ENCODE measurements at places on chromosomes 13 and 19.

GRCh38 chr13:43122791-43123190 is 99.4 kb downstream of the DNAJC15 start:
- no peak for DNase-seq

- DNase-seq = no peak
Observed at GRCh38 chr19:51811344-51811743, 16.4 kb downstream of the FPR3 start.

GRCh38 chr13:21661097-21661909 is 9.6 kb upstream of the FGF9 start:
- no peak for DNase-seq

DNA sequence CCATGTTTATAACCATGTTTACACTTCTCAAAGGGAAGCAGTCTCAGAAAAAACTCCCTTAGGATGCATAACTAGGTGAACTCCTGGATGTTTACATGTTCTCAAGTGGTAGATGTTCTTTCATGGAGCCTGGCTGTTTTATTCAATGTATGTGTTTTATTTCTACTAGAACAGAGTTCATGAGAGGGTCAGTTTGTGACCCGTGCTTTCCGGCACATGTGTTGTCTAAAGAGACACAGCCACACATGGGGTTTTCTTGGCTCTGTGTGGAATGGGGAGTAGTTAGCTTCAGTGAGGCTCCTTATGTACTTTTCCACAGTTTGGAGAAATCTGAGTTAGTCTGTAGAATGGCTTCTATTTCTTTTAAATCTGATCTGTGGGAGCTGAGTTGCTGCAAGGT is 60.9 kb downstream of the ATP8A2 start:
- no peak for DNase-seq

DNA sequence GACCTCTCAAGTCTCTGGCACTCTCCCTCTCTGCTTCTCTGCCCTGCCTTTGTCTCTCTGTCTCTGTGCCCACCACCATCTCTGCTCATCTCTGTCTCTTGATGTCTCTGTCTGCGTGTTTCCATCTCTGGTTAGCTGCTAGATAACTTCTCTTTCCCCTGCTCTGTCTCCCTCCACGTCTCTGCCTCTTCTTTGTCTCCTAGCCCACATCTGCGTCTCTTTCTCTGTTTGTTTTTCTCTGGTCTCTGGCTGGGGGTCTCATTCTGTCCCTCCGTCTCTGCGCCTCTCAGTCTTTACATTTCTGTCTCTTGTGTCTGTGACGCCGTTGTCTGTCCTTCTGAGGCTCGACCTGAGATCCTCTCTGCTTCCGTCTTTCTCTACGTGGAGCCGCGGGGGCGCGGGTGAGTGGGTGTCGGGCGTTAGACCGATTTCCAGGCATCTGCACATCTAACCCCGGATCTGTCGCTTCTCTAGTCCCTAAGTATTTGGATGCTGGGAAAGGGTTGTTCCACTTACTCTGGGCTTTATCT is 386 bp downstream of the GIPR start:
- peak; percentile 1 for DNase-seq

DNA sequence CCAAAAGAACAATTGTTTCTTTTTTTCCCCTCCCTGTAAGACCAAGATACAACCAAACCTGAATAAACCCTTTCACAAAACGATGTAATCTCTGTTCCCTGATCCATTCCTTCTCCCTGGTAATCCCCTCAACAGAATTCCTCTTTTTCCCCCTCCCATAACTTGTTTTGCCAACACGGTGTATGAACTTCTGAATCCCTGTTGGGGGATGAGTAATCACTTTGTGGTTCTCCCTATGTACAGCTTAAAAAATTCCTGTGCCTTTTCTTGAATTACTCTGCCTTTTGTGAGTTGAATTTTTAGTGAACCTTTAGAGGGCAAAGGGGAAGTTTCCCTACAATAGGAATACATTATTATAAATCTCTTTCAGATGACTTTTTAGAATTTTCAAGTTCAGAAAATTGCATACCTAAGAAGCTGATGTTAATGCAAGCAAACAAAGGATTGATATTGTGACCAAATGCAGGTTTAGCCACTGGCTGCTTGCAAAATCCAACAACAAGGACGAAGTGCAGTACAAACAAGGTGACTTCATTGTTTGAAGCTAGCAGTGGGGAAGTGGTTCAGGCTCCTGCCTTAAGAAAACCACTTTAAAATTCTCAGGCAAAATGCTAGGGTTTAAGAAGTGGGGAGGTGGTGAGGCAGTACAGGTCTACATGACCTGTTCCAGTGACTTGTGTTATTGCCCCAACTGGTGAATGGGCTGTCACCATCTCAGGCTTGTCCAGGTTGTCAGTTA is 15.0 kb upstream of the EPSTI1 start:
- no peak for DNase-seq

DNA sequence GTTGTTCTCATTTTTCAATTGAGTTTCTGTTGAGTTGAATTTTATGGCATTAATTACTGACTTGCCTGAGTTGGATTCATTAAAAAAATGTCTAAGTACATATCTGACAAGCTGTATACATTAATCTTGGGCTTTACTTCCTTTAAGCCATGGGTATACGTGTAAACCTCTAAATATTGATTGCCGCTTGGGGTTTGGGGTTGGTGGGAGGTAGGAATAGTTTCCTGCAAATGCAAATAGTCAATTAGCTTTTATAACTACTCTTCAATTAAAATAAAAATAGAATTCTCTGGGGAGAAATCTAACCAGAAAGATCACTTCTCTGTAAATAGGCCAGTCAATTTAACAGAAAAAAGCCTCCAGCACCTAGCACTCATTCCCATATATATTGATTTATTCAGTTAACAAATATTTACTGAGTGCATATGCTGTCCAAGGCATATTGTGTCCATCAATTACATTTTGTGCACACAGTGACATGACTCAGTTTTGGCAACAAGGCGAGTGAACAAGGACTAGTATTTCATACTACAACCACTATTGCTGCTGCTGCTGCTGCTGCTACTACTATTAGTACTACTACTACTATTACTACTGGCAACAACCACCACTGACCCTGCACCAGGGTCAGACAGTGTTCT is 306.8 kb downstream of the RFC3 start:
- no peak for DNase-seq

DNA sequence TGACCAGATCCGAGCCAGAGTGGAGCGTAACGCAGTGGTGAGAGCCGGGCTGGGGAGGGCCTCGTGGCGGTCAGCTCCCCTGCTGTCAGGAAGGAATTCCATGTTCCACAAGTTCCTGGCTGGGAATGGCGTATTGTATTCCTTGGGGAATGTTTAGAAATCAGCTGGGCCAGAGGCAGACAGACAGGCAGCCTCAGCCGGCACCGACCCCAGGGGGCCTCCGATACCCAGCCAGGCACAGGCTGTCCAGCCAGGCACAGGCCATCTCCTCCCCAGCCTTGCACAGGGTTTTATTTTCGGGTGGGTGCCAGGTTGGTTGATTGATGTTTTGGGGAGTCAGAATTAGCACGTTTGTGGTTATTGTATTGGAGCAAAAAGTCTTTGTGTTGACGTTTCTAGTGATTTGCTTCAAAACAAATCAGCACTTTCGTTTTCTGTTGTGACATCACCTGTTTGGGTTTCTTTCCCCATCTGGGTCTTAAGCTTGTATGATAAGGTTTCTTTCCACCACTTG is 126.6 kb upstream of the MCF2L start:
- DNase-seq = no peak

- no peak for DNase-seq
Observed at GRCh38 chr13:33721724-33722123, 96.2 kb upstream of the RFC3 start.

DNA sequence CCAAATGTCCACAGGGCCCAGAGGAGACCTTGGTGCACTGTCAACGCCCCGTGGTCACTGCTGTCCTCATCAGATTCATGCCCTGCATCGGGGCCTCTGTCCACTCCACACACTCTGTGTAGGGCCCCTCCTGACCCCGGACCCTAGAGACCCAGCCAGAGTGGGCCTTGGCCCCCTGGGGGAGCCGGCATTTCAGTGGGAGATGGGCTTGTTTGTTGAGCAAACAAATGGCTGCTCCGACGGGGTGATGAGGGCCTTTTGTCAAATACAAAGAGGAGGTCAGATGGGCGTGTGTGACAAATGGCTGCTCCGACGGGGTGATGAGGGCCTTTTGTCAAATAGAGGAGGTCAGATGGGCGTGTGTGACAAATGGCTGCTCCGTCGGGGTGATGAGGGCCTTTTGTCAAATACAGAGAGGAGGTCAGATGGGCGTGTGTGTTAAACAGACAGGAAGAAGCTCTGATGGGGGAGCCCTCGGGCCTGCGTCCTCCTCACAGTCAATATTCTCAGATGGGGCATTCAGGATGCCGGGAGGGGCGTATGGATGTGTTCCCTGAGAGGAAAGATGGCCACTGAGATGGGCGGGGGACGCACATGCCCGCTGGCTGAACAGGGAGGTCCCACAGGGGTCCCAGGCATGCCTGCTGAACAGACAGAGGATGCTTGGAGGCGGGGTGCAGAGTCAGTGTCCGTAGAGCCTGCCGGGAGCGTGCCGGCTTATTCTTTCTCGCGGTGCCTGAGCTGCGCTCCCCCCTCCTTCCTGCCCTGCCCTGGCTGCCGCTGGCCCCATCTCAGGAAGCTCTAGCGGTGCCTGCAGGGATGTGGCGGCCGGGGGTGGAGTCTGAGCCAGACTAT is 36.3 kb downstream of the SMIM24 start:
- no peak for DNase-seq

- DNase-seq = no peak
Observed at GRCh38 chr19:29479941-29480340, 45.9 kb upstream of the VSTM2B start.

GRCh38 chr19:48190288-48190884 is 19.9 kb downstream of the ZSWIM9 start:
- peak; percentile 25 for DNase-seq

DNA sequence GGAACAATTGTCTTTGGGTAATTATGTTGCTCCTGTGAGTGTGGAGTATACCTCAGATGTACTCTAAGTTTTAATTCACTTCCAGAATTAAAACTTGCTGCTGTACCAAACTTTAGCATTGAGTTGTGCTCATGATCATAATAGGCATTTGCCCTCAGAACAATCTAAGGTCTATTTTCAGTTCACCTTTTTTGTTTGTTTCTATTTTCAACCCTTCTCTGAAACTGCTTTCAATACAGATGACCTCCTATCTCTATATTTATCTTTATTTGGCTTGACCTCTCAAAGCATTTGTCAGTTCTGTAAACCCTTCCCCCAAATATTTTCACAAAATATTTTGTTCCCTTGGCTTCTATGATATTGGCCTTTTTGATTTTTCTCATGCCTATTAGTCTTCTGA is 873.0 kb downstream of the OLFM4 start:
- no peak for DNase-seq

- no peak for DNase-seq
Observed at GRCh38 chr13:94427313-94427953, 52.0 kb downstream of the DCT start.

DNA sequence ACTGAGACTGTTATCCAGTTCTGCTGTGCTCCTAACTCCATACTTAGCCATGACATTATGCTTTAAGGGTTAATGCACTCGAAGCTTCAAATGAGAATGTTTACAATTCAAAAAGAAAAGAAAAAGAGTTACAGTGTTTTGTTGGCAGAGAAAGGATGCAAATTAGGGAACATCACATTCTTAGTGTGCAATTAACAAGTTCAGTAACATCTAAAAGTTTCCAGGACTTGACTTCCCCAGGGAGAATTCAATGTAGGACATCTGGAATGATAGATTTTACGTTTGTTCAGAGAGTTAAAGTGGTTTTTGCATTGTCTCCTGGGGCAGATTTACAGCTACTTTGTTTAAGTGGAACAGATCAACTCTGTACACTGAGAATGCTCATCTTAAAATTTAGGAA is 525.2 kb downstream of the LIG4 start:
- no peak for DNase-seq

- DNase-seq = no peak
Observed at GRCh38 chr13:112648966-112649690, 40.7 kb upstream of the ATP11A start.

- DNase-seq = no peak
Observed at GRCh38 chr13:51269039-51269438, 46.8 kb downstream of the FAM124A start.

DNA sequence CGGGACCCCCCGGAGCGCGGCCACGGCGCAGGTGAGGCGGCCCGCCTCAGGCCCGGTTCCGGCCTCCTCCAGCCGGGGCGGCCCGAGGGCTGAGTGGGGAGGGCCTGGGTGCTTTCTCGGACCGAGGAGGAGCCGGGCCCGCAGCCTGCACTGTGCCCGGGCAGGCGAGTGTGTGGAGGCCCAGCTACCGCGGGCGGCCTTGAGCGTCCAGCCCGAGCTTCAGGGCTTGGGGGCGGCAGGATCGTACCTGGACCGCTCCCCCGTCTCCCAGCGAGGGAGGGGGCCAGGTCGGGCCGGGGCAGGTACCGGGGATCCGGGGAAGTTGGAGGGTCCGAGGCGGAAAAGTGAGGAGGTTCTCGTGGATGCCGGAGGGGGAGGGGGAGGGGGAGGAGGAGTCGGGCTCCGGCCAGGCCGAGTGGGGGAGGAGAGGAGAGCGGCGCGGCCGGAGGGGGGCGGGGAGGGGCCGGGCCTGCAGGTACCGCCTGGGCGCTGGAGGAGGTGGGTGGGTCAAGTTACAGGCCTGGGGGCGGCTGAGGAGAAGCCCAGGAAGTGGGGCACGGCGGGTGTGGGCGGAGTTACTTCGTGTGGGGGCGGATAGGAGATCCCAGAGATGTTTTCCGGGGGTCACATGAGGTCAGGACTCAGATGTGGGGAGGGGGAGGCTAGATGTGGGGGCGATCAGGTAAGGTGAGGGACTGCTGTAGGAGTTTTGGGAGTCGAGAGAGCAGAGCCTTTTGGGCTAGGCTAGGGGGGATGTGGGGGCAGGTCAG is 545 bp downstream of the NACC1 start:
- DNase-seq = peak; percentile 18

- DNase-seq = no peak
Observed at GRCh38 chr13:109012115-109012514, 382.7 kb downstream of the MYO16 start.

- no peak for DNase-seq
Observed at GRCh38 chr19:40461669-40462221, 3.8 kb downstream of the BLVRB start.

DNA sequence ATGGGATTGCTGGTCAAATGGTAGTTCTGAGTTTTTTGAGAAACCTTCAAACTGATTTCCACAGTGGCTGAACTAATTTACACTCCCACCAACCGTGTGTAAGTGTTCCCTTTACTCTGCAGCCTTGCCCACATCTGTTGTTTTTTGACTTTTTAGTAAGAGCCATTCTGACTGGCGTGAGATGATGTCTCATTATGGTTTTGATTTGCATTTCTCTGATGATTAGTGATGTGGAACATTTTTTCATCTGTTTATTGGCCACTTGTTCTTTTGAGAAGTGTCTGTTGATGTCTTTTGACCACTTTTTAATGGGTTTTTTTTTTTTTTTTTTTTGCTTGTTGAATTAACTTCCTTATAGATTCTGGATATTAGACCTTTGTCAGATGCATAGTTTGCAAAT is 4.3 kb downstream of the CAB39L start:
- no peak for DNase-seq

Measured in substantia nigra (tissue), 51 donors.